ENCODE measurements at places on chromosomes 7 and 10.

GRCh38 chr10:17174626-17175025 lies 26.8 kb downstream of the TRDMT1 start:
- no peak for DNase-seq

- no peak for DNase-seq
These were observed 990.3 kb upstream of the ZNF722 start for GRCh38 chr7:63008366-63008765.

GRCh38 chr10:98055841-98056516 lies 25.6 kb upstream of the CRTAC1 start:
- no peak for DNase-seq

- DNase-seq = no peak
These were observed 253.1 kb downstream of the GRID1 start for GRCh38 chr10:86113501-86113900.

DNA sequence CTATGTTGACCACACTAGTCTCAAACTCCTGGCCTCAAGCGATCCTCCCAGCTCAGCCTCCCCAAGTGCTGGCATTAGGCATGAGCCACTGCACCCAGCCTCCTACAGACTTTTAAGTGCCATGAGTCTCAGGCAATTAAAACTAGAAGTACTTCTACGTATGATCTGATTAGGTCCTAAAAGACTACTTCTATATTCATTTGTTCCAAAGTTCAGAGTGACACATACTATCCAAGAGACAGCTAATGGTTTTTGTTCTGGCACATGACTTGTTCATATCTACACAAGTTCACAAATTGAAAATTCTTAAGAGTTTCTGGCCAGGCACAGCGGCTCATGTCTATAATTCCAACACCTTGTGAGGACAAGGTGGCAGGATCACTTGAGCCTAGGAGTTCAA lies 11.7 kb downstream of the ARHGAP19 start:
- no peak for DNase-seq

GRCh38 chr7:158740657-158741293 lies 36.2 kb upstream of the NCAPG2 start:
- no peak for DNase-seq

DNA sequence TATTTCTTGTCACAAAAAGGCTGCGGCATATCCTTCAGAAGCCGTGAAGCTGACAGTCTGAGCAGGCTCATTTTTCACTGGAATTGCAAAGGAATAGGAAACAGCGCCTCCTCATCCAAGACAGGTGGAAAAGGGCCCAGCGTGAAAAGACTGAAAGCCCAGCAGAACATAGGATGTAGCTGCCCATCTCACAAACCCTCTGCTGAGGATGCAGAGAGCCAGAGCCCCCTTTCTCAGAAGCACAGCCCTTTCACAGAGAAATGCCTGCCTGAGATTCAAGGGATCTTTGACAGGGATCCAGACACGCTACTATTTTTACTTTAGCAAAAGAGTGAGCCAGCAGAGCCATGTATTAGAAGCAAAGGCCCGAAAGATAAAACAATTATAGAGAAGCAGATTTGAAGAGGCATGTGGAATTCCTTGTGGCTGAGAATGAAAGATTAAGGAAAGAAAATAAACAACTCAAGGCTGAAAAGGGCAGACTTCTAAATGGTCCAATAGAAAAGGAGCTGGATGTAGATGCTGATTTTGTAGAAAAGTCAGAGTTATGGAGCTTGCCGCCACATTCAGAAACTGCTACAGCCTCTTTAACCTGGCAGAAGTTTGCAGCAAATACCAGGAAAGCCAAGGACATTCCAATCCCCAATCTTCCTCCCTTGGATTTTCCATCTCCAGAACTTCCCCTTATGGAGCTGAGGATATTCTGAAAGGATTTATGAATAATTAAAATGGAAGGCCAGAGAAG lies 36.9 kb downstream of the GDI2 start:
- no peak for DNase-seq

DNA sequence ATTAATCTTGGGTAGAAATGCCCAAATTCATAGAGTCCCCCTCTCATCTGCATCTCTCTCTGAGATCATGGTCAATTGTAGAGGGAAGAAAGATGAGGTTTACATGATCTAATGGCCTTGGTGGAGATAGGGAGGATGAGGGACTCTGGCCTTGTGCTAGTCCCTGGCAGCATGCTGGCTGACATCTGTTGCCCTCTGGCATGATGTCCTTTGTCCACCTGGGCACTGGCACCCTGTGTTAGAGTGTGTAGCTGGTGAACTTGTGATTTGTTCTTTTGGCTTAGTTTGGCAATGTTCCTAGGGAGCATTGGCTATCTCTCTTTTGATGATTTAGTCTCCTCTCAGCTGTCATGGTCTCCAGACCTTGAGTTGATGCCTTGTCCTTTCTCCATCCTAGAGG lies 103.2 kb downstream of the DYNC1I1 start:
- DNase-seq = no peak

All from naive thymus-derived CD4-positive, alpha-beta T cell (primary cell).